ENCODE measurements at places on chromosomes 4 and X.
A peak's percentile ranks its signal among the peaks of the same experiment; 100 is the strongest.

- no peak for DNase-seq
Measured at GRCh38 chr4:53436251-53436650, 58.8 kb downstream of the FIP1L1 start.

GRCh38 chr4:81052119-81053068 lies 21.9 kb downstream of the BMP3 start:
- DNase-seq: peak; percentile 34

- DNase-seq: no peak
Measured at GRCh38 chr4:7199771-7200441, 7.6 kb downstream of the SORCS2 start.

GRCh38 chr4:143357161-143357845 lies 20.6 kb downstream of the GAB1 start:
- no peak for DNase-seq

DNA sequence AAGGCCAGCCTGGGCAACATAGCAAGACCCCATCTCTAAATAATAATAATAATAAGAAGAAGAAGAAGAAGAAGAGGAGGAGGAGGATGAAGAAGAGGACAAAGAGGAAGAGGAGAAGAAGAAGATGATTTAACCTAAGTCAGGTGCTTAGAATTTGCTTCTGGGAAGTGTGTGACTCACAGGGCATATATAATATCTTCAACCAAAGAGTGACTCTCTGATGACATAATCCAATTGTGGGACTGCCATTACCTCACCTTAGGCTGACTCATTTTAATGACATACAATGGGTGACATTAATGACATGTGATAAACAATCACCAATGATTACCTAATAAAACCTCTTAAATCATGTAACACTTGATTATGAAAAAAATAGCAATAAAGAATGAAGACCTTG lies 32.7 kb upstream of the MBTPS2 start:
- DNase-seq: no peak

GRCh38 chr4:108486046-108486445 lies 134.3 kb upstream of the RPL34 start:
- no peak for DNase-seq

GRCh38 chr4:59650861-59651260 lies 1549.3 kb upstream of the ADGRL3 start:
- no peak for DNase-seq

DNA sequence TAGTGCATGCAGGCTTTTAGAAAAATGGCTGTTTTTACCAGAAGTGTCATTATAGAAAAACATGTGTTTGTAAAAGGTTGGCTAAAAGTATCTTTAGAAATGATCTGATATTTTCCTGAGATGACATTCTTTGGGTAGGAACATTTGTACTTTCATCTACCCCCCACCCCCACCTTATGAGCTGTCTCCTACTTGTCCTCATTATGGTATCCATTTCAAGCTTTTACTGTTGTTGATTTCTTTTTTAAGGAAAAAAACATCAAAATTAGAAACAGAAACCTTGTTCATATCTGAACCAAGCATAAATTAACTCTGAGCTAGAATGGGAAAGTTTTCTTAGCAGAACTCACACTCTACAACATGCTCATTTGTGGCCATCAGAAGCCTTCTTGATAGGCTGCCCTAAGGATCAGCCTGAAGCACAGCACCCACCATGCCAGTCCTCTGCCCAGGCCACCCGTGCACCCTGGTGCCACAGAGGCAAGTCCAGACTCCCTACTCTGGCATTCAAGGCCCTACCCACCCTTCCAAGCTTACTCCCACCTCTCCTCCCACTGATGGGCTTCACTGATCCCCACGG lies 49.4 kb downstream of the NSG1 start:
- DNase-seq: no peak

GRCh38 chrX:81890521-81890920 lies 688.6 kb downstream of the SH3BGRL start:
- no peak for DNase-seq

DNA sequence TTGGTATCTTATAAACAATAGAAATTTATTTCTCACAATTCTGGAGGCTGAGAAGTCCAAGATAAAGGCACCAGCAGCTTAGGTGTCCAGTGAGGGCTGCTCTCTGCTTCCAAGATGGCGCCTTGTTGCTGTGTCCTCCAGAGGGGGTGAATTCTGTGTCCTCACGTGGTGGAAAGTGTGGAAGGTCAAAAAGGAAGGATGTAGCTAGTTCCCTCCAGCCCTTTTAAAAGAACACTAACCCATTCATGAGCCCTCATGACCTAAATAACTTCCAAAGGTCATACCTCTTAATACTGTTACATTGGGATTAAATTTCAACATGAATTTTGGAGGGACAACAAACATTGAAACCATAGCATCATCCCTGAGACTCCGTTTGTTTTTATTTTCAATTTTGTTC lies 48.8 kb downstream of the ZNF81 start:
- DNase-seq: no peak

- no peak for DNase-seq
Measured at GRCh38 chr4:101621120-101621519, 169.4 kb upstream of the BANK1 start.

DNA sequence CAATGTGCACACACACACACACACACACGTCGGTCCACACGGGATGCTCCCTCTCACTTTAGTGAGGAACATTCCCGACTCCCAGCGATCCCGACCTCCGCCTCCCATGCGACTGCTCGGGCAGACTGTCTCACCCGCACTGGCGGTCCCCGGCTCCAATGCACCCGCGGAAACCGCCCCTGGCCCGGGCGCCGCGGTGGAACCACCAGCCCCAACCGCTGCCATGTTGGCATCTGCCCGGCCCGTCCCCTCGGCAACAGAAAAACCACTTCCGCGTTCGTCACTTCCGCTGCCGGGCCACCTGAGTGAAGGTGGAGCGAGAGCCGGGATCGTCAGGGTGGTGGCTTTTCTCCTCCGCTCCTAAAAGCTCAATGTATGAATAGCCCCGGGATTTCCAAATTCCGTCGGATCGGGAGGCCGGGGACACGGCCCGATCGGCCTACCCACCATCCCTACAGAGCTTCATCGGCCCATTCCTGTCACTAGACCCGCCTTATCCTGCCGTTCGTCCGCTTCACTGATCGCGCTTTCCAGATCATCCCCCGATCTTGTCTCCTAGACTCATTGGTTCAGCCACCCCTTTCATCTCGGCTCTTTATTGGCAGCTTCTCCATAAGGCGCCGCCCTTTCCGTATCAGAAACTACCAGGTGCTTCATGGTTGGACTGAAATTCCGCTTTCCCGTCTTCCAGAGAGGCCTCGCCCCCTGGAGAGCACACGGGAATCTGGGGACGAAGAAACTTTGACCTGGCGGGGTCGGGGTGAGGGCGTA lies at the start of gene SLC35A2:
SLC35A2 (minus strand) TSS at position 235 of the 771 bp plus-strand sequence; CDS start at position 225, 10 bp downstream.
- peak; percentile 89 for DNase-seq

GRCh38 chr4:54662901-54663585 lies 5.3 kb downstream of the KIT start:
- DNase-seq: no peak

DNA sequence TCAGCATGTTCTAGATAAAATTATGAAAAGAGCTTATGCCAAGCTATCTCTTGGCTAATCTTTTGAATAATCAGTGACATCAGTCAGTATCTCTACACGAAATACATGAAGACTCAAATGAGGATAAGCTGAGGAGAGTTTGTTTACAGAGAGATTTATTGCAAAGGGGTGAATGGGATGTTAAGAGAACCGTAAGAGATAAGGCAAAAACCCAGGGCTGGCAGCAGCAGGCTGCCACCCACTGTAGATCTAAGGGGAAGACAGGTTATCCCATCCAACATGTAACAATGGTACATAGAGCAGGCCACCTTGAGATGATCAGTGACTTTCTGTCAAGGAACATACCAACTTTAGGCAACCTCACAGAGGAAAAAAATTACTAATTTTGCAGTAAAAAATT lies 432.1 kb upstream of the NR3C2 start:
- DNase-seq: no peak

- DNase-seq: no peak
Measured at GRCh38 chr4:12375805-12376204, 947.1 kb upstream of the HS3ST1 start.

DNA sequence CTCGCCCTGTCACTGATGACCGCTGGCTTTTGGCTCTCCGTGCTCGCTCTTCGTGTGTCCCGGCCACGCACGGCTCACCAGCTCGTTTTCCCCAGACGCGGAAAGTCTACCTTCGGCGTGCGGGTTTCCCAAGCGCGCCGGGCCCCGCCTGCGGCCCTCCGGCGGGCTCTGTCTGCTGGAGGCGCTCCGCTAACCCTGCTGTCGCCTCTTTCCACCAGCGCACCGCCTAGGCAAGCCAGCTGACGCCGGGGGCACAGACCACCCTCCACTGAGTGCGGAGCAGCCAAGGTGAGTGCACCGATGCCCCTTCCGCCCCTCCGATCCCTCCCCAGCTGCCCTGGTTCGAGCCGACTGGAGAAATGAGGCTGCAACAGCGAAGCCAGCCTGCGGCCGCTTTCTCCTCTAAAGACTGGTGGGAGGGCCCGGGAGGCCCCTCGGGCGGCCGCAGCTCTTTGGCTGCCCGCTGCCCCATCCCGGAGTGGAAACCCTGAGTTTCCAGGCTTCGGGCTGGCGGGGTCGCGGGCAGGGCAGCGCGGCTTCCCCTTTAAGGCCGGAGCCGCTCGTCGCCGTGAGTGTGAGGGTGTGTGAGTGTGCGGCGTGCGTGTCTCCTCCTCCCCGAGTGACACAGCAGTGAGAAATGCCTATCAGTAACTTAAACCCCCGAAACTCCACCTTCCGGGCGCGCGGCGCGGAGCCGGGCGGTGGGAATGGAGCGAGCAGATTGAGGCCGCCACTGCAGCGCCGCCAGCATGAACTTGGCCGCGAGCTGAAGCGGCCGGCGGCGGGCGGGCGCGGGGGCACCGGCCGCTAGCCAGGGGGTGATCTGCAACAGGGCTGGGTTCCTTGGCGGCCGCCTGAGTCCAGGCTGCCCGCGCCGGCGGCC lies at the start of gene MAMLD1:
MAMLD1 (plus strand) TSS at position 719 of the 883 bp plus-strand sequence. CDS start 82,200 bp downstream, outside the sequence.
- peak; percentile 73 for DNase-seq

- DNase-seq: no peak
Measured at GRCh38 chr4:39274503-39274902, 91.7 kb downstream of the RFC1 start.

DNA sequence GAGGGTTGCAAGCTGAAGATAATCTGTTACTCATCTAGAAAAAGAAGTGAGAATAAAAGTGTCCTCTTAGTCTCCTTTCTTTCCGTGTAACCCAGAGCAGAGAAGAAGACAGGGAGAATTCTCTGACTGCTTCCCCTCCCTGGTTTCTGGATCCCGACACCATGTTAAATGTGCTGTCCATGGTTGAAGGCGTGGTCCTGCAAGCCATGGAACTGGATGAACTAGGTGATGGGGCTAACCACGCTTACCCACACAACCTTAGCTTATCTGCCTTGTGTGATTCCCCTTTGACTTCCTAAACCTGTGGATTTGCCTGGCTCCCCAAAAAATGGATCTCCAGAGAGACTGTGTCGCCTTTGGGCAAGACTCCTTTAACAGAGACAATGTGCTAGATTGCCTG lies 907.6 kb downstream of the FSTL5 start:
- no peak for DNase-seq

DNA sequence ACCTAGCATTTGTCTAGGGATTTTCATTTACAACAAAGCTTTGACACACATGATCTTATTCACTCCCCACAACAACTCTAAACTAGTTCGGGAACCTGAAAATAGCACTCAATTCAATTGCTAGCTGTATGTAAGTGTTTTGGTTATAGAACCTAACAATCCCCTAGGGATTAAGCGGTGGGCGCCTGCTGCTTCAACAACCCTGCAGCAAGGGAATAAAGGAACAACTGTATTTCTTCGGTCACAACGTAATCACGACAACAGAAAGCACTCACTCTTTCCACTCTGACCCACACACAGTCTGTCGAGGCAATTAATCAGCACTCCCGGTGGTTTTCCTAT lies 674 bp upstream of the DIAPH2 start:
- no peak for DNase-seq

- no peak for DNase-seq
Measured at GRCh38 chr4:133808151-133808550, 393.4 kb downstream of the PABPC4L start.

GRCh38 chr4:67151376-67152343 lies 393.6 kb downstream of the CENPC start:
- no peak for DNase-seq

DNA sequence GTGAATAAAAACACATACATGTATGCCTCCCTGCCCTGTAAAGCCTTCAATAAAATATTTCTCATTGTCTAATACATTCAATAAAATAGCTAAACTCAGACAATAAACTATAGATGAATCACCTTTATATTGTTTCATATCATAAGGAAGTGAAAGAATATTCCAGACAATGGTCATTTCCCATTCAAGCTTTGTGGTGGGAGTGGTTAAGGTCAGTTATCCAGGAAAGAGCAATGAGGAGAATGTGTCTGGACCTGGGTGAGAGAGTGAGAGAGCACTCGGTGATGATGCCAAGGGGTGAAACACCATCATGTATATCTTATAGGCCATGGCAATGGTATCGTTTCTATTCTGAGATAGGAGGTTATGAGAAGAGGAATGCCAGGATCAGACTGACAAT lies 197.8 kb downstream of the PDHA2 start:
- no peak for DNase-seq

DNA sequence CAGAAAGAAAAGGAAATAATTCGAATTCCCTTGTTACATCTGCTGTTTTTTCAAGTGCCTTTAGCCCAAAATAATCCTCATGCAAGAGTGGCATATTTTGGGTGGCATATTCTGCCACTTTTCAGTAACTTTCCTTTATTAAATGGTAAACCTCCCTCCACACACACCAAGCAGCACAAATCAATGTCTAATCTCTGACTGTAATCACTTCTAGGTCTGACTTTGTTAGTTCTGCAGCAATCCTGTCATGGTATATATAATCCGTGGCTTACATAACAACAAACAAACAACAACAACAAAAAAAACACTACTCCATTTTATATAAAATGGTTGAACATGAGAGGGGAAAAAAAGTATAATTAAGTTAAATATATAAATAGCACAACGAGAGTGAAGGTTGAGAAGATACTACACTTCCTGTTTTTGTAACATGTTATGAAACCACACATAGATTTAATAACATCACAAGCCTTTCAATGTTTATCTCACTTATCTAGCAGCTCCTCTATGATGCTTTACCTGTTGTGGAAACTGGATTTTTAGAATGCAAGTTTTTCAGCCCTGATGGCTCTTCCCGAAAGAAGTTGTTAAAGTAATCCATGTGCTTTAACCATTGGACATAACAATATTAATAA lies 715.4 kb downstream of the GRXCR1 start:
- no peak for DNase-seq
